ENCODE measurements at places on chromosomes 13 and 19.

GRCh38 chr13:36820222-36820621, 1.2 kb downstream of the RFXAP start:
- DNase-seq, result no peak

DNA sequence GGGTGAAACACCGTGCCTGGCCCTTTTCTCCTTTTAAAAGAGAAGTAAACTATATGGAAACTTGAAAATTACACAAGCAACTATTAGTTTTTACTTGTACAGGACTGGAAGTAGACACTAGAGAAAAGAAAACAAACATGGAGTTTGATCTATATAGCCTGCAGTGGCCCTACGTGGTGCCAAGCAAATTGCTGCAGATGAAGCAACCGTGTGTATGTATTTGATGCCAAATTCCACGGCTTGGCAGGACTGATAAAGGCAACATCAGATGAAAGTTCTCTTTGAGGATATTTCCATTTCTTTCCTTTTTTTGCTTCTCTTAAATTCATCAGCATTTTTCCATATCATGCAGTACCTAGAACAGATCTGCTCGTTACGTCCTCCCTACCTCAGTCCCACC, 49.8 kb downstream of the ATP8A2 start:
- DNase-seq, result no peak

DNA sequence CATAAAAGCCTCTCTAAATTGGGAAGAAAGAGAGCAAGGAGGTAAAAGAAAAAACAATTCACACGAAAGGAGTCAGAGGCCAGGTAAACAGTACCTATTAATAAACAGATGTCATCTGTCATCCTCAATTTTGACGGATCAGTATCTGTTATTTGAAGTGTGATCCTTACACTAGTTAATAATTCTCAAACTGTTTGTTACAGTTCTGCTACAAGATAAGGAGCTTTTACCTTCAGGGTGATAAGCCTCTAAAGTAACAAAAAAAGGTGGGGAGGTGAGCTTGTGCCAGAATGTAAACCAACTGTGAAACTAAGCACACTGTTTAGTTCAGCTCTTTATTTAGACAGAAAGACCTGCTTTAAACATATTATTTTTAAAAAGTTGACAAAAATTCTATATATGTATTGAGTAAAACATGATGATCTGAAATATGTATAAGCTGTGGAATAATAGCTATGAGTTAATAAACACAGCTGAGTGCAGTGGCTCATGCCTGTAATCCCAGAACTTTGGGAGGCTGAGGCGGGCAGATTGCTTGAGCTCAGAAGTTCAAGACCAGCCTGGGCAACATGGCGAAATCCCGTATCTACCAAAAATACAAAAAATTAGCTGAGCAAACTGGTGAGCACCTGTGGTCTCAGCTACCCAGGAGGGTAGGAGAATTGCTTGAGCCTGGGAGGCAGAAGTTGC, 48.4 kb upstream of the EBPL start:
- DNase-seq, result no peak

GRCh38 chr19:27793128-27793643, 1419.8 kb downstream of the UQCRFS1 start:
- DNase-seq, result peak; percentile 98

DNA sequence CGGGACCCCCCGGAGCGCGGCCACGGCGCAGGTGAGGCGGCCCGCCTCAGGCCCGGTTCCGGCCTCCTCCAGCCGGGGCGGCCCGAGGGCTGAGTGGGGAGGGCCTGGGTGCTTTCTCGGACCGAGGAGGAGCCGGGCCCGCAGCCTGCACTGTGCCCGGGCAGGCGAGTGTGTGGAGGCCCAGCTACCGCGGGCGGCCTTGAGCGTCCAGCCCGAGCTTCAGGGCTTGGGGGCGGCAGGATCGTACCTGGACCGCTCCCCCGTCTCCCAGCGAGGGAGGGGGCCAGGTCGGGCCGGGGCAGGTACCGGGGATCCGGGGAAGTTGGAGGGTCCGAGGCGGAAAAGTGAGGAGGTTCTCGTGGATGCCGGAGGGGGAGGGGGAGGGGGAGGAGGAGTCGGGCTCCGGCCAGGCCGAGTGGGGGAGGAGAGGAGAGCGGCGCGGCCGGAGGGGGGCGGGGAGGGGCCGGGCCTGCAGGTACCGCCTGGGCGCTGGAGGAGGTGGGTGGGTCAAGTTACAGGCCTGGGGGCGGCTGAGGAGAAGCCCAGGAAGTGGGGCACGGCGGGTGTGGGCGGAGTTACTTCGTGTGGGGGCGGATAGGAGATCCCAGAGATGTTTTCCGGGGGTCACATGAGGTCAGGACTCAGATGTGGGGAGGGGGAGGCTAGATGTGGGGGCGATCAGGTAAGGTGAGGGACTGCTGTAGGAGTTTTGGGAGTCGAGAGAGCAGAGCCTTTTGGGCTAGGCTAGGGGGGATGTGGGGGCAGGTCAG, 545 bp downstream of the NACC1 start:
- DNase-seq, result peak; percentile 94

- DNase-seq, result peak; percentile 75
Measured at GRCh38 chr19:43699506-43700394, 16.1 kb upstream of the IRGC start.

DNA sequence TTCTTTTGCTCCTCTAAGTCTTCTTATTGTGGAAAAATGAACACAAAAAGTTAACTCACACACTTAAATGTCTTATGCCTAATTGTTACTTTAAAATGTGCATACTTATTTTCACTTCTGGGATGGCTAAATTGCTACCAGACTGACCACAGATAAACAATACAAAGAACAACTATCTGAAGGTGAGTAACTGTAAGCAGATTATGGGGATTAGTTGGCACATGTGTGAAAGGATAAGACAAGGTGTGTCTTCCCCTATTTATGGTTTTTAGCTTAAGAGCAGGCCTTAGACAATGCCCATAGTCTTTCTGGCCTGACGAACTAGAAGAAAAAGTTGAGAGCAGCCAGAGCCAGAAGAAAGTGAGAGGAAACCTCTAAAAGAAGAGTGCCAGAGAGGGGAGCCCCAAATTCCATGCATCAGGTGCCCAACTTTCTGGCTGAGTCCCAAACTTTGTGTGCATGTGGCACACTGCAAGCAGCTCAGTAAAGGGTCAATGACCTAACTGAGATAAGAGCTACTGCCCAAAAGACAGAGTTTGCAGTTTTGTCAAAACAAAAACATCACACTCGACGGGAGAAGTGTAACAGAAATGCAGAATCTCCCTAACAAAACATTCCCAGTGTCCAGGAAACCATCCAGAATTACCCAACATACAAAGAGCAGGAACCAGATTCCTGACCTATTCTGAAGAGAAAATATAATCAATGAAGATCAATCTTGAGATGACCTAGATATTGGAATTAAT, 375.4 kb downstream of the KCNRG start:
- DNase-seq, result no peak

DNA sequence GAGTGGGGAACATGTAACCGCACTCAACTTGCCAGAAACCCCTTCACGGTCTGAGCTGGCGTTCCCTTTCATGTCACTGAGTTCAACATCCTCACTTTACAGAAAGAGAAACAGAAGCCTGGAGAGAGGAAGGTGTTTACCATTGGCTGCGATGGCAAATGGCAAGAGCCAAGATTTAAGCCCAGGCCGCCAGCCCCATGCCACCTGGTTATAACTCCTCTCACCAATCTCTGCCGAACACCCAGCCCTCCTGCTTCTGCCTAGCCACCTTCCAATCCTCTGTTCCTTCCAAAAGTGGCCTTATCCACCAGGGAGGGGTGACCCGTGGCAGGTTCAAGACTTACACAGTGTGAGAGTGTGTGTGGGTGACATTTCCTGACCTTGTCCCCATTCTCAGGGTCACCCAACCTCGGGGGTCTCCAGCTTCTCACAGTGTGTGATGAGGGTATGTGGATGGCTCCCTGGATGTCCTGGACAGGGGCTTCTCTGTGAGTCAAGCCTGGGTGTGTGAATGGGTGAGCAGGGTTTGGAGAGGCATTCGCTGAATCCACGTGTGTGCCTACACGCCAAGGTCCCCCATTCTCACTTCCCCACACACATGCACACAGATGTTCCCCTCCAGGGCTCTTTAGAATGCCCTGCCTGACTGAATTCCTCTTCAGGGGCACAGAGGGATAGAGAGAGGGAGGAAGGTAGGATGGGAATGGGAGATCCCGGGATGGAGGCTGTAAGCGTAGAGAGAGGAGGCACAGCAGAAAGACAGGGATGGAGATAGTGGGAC, 1.2 kb downstream of the CADM4 start:
- no peak for DNase-seq

DNA sequence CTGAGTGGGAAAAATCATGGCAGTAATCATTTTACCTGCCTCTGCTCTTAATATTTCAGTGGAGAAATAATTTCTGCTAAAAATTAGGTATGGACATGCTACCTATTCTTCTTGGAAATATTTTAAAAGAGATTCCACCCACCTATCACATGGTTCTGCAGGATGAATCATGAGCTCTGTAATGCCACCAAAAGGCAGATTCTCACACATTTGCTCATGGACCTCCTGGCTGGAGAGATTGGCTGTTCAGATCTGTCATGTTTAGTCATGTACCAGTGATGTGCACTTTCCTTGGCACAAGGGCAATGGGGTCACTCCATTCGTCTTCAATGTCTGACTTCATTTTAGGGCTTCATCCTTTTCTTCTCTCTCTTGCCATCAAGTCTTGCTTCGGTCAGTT, 101.8 kb upstream of the MBNL2 start:
- DNase-seq, result no peak

DNA sequence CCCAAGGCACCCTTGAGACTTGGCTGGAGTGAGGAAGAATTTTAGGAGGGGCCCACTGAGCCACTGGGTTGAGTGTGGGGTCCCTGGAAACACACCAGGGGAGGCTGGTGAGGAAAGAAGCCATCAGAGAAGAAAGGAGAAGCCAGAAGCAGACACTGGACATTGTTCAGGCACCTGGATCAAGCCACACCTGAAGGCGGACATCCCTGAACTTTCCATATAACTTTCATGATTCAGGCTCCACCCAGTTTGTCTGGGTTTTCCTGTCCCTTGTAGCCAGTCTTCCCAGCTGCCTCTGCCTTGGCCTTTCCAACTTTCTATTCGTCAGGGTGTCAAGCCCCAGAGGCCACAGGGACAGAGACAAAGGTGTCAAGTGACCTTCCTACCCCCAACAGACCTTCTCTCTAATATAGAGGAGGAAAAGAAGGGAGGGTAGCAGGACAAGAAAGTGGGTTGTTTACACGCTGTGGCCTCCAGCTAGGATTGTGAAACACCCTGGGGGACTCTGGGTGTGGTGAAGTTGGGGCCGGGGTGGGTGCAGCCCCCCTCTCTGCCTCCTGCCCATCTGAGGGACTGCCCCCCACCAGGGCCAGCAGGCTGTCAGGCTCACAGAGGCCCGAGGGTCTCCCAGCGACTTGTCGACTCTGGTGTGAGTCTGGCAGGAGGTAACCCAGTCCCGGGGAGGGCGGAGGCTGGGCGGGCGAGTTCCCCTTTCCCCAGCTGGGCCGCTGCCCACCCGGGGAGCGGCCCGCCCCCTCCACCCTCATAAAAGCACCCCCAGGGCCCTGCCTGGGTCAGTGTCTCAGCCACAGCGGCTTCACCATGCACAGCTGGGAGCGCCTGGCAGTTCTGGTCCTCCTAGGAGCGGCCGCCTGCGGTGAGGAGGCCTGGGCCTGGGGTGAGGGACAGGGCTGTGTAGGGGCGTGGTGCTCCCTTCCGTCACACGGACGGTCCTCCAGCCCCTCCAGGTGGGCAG, at the start of gene CFD:
TSS of gene CFD (plus strand) at position 797 of the 976 bp plus-strand sequence. CDS start at position 823, 26 bp downstream.
- DNase-seq, result no peak

DNA sequence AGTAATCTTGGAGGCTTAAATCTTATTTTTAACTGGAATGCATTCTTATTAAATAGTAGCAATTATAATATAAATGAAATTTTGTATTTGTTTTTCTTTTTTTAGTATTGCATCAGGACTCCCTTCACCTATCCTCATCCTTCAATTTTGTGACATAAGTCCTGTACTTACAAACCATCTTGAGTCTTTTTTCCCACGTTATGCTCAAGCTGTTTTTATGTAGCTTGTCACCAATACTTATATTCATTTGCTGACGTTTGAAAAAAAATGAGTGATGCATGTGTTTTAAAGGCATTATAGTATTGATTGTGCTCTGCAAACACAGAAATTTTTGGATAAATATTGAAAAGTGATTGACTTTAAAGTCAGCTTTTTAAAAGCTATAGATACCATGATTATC, 888 bp downstream of the GPR18 start:
- DNase-seq, result no peak

DNA sequence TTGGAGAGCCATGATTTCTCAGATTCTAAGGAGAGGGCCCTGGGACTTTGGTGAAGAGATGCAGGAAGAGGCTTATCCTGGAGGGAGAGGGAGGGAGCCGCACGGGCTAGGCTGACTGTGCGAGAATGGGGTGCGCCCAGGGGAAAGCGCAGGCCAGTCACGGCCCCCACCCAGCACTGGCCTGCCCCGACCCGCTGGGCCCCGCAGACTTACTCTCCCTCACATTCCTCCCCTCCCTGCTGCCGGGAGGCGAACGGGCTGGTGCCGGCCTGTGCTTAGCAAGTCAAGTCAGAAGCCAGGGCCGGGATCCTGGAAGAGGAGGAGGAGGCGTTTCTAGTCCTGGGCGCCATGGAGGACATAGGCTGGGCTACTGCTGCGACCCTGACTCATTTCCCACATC, 120.0 kb downstream of the CRYL1 start:
- DNase-seq, result peak; percentile 70

- no peak for DNase-seq
Measured at GRCh38 chr13:81304121-81304659, 963.3 kb upstream of the SPRY2 start.

DNA sequence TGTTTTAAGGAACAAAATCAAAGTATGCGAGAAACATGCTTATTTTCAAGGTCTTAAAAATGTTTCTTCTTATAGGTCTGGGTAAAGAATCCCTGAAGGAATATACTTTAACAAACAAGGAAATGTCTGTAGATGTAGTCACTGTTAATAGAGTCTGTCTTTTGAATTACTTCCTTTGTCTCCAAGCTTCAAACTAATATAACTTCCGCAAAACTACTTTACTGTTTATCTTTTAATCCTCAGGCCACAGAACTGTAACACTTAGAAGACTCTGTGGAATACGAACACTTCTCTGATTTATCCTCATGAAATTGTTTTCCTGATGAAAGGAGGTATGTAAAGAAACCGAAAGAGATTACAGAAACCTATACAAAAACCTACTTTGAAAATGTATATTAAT, 316.0 kb downstream of the PCDH9 start:
- DNase-seq, result no peak

DNA sequence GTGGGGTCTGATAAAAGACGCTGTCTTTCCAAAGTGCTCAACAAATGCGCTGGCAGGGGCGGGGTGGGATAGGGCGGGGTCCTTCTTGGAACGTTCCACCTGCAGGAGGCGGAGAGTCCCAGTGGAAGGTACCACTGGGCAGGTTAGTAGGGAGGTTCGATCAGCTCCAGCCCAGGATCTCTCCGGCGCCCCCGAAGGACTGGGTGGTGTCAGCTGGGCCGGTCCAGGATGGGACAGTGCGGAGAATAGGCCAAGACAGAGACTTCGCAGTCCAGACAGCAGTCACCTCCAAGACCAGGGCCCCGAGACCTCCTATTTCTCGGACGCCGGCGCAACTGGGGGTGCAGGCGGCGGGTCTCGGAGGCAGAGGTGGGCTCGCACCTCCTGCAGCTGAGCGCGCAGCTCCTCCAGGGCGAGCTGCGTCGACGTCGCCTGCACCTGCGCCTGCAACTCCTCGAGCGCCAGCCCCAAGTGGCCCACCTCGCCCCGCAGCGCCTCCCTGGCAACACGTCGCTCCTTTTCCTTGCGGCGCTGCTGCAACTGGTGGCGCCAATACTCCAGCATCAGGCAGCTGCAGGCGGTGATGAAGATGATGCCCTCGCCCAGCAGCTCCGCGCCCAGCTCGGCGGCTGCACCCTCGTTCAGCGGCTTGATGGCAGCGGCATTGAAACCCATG, 21.6 kb downstream of the VASP start:
- DNase-seq, result peak; percentile 95

All from mesendoderm (in vitro differentiated cells).